ENCODE measurements at places on chromosomes 4 and X.
A peak's percentile ranks its signal among the peaks of the same experiment; 100 is the strongest.

DNA sequence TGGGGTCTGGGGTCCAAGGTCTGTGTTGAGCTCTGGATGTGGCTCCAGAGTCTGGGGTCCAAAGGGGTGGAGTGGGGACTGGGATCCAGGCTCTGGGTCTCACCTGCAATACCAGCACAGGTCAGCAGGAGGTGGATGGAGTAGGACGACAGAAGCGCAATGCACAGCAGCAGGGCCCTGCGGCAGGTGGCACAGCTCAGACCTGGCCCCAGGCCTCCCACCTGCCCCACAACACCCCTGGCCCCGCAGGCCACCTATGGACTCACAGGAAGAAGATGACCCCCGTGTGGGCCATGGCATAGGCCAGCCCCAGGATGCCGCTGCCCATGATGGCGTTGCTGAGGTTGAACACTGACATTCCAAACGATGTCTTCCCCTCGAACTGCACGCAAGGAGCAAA is 3.4 kb downstream of the SLC38A5 start:
- DNase-seq: peak; percentile 24

- no peak for DNase-seq
Measured at GRCh38 chrX:142977128-142977914, 48.4 kb upstream of the SPANXN4 start.

GRCh38 chr4:41281038-41281634 is 24.4 kb downstream of the UCHL1 start:
- no peak for DNase-seq

DNA sequence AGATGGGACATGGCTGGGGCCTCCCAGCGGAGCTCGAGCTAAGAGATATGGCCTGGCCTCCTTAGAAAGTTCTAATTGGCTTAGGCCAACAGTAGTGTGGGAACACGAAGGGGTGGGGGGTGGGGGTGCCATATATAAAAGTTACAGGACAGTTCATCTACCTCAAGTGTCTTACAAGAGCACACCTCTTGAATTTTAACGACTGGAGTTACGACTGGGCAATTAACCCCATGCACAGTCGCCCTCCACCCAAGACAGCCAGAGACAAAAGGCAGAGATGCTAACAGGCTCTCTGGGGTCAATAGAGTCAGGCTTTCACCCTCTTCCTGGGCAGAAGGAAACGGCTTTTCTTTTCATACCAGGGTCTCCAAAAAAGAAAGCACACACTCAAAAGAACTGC is 302.2 kb downstream of the BCOR start:
- DNase-seq: no peak

DNA sequence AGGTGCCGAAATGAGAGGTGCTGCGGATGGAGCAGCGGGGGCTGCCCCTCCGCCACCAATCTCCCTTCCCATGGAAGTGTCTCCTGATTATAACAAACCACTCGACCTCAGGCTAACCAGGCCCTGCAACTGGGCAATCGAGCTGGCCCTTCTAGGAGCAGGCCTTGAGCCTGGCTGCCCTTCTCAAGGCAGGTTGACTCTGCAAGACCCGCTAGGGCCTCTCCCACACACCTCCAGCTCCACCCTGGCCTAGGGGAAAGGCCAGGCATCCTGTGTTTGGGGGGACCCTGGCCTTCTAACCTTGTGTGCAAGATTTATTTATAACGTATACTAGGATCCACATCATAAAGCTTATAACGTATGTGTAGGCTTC is 3.7 kb upstream of the BCOR start:
- no peak for DNase-seq

- DNase-seq: no peak
Measured at GRCh38 chr4:5801696-5802095, 90.7 kb downstream of the EVC start.

- DNase-seq: no peak
Measured at GRCh38 chr4:48420144-48420543, 63.0 kb upstream of the SLC10A4 start.

DNA sequence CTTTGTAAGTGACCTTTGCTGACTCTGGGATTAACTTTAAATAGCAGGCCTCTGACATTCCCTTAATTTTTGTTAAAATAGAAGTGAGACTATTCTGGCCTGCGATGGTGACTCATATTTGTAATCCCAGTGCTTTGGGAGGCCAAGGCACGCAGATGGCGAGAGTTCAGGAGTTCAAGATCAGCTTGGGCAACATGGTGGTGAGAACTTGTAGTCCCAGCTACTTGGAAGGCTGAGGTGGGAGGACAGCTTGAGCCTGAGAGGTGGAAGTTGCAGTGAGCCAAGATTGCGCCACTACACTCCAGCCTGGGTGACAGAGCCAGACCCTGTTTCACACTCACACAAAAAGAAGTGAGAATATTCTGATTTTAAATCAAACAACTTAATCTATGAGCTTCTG is 27.3 kb downstream of the ZNF330 start:
- no peak for DNase-seq

GRCh38 chr4:109327641-109328040 is 25.2 kb upstream of the COL25A1 start:
- no peak for DNase-seq

DNA sequence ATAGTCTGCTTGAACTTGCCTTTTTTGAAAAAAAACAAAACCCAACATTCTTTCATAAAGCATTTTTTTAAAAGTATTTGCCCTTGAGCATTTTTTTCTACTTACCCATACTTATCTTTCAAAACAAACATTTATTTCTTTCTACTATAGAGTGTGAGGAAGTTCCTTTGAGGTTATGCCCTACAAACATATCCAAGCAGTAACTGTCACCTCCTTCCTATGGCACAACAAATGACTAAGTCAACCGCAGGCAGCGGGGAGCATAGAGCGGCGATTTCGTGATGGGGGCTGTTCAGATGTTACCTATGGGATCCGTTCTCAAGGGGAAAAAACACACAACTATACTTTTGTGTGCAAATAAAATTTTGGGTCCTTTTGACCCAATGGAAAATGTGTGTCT is 19.4 kb downstream of the SPRY1 start:
- DNase-seq: no peak

- no peak for DNase-seq
Measured at GRCh38 chrX:13994104-13994503, 35.6 kb downstream of the GEMIN8 start.

- DNase-seq: no peak
Measured at GRCh38 chr4:169058312-169058711, 48.3 kb upstream of the CBR4 start.

GRCh38 chrX:133374874-133375387 is 40.4 kb downstream of the GPC4 start:
- no peak for DNase-seq

DNA sequence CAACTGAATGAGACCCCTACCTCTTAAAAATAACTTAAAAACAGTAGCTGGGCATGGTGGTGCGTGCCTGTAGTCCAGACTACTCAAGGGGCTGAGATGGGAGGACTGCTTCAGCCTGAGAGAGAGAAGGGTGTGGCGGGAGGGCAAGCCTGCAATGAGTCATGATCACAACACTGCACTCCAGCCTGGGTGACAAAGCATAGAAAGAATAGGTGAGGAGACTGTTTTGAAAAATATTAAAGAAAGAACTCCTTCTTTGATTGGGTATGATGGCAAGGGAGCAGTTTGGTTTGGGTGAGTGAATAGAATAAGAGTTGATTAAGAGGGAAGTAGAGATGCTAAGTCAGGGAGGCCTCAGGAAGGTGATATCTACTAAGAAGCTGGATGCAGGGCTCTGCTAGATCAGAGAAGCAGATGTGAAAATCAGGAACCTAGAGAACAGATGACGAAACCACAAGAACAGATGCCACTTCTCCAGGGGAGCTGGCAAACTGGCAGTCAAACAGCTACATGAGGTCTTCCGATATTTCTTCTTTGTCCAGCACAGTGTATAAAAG is 318.6 kb downstream of the OPHN1 start:
- DNase-seq: no peak

DNA sequence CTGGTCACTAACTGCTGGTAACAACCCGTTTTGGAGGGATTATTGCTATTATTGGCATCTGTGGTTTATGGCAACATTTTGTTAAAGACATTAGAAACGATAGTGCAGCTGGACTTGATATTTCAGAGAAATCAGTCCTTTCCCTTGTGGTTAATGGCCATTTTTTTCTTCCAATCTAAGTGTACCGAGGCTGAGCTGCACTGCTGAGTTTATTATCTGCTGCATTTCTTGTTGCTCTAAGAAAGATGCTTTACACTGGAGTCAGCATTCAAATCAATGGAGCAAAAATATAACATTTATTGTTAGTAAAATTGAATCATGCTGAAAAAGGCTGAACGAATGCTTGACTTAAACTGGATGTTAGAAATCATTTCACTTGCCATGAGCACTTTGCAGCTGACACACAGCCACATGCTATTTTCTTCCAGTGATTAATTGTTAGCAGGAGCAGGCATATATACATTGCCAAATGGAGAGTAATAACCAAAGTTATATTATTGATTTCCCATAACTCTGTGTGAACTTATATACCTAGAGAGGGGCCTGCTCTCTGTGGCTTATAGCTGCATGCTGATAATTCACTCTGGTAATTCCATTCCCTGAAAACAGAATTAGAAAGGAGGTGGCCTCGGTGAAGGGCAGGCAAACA is 66.5 kb upstream of the TTC29 start:
- no peak for DNase-seq

GRCh38 chrX:110259117-110259516 is 58.8 kb downstream of the AMMECR1 start:
- no peak for DNase-seq

GRCh38 chrX:2703991-2704369 is 12.9 kb downstream of the CD99 start:
- DNase-seq: no peak

DNA sequence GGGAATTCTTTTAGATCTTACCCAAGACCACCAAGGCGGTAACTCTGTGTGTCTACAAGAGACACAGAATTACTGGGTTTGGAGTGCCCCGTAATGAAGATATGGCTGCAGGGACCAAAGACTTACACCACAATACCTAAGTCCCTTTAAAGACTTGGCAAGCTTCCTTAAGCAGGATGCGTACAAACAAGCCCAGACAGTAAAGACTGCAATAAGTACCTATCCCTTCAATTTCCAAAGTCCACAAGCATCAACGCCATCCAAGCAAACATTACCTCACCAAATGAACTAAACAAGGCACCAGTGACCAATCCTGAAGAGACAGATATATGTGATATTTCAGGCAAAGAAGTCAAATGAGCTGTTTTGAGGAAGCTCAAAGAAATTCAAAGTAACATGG is 42.3 kb upstream of the RNF128 start:
- no peak for DNase-seq

DNA sequence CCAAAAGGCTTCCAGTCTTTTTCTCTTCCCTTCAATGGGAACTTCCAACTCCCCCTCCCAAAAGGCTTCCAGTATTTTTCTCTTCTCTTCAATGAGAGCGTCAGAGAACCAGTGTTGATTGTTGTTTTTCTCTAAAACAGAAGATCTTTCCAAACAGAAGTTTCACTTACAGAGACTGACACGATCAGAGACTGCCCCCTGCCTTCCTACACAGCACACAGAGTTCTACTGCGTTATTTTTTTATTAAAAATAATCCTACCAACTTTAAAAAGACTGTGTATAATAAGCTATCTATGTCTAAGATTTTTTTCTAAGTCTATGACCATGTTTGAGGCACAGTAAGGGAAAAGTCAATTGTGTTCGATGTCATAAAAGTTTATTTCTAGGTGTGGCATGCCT is 3.5 kb upstream of the HTR2C start:
- no peak for DNase-seq

GRCh38 chr4:76011700-76012387 is 4.5 kb upstream of the CXCL9 start:
- no peak for DNase-seq

GRCh38 chr4:124596816-124597215 is 115.7 kb downstream of the ANKRD50 start:
- no peak for DNase-seq

DNA sequence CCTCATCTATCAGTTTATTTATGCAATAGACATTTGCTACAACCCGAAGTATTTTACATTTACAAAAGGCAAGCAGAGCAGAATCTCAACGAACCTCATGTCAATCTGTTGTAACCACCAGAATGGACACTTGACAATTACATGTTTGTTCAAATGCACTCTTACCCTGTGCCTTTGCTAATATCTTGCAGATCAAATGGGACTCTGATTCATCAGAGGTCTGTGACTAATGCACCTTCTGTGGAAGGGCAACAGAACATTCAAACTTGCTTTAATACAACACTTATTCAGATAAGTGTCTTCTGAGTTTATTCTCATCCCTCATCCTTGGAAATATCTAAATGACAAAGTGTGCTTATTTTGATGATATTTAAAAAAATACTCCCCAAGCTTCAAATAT is 644.7 kb upstream of the PCDH10 start:
- DNase-seq: no peak

DNA sequence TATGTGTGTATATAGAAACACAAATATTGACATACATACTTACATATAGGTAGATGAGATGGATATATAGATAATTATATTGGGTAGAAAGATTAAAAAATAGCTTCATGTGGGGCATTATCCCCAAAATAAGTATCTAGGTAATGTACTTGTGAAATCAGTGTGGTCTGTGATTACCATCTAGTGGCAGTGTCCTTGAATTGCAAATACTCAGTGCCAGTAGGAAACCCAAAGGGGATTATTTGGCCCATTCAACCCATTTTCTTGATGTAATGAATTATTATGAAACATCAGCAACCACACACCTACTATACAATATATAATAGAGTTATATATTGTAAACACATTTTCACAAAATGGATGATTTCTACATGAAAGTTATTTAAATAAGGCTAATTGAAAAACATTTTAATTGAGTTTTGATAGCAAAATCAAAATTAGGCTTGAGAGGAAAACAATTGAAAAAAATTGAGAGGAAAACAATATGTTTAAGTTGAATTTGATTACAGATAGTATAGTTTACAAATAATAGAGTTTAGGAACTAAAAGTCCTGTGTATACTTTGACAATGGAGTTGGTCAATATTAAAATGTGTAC is 389.4 kb downstream of the GALNTL6 start:
- DNase-seq: no peak

DNA sequence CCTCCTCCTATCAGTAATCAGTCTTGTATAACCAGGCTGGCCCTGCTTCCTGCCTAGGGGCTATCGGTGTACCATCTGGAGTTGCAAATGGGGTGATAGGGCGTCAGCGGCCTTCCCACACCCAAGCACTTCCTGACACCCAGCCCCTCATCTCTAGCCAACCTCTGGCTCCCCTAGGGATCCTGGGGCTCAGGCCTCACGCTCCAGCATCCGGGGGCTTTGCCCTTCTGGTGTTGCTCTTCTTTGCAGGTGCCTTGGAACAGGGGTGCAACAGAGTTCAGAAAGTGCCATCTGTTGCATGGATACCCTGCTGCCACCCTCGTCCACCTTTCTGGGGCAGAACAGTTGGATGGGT is 4.1 kb downstream of the IL9R start:
- DNase-seq: no peak

- DNase-seq: no peak
Measured at GRCh38 chr4:82223715-82224114, 150.1 kb downstream of the HNRNPD start.
